ENCODE measurements at places on chromosomes 4 and X.

DNA sequence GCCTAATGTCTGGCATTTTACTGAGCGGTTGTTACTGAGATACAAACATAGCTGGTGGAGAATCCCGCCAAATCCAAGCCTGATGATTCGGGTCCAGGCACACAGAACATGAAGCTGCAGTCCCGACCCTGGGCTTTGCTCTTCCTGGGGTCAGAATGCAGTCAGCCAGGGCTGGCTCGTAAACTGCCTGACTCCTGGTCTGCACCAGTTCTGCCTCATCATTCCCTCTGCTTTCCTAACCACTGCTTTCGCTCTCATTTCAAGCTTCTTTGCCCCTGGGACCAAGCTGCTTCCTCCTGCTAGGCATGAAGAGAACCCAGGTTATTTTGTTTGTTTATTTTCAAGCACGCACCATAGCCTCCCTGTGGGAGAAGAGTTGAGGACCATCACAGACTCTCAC is 39.3 kb downstream of the GATB start:
- peaks cover 7% of the 10 kb centered on the region for H3K4me1 ChIP-seq
- no peak overlapping the region for H3K27ac ChIP-seq
- H3K27me3 ChIP-seq = no peaks in the 10 kb centered on the region
- H3K36me3 ChIP-seq = no peaks in the 10 kb centered on the region
- no peak for DNase-seq

- no peak overlapping the region for H3K4me3 ChIP-seq
- H3K4me1 ChIP-seq = no peaks in the 10 kb centered on the region
- DNase-seq = no peak
- no peaks in the 10 kb centered on the region for H3K27me3 ChIP-seq
- no peaks in the 10 kb centered on the region for H3K36me3 ChIP-seq
These were observed 1015.7 kb downstream of the DMD start for GRCh38 chrX:32195611-32196010.

DNA sequence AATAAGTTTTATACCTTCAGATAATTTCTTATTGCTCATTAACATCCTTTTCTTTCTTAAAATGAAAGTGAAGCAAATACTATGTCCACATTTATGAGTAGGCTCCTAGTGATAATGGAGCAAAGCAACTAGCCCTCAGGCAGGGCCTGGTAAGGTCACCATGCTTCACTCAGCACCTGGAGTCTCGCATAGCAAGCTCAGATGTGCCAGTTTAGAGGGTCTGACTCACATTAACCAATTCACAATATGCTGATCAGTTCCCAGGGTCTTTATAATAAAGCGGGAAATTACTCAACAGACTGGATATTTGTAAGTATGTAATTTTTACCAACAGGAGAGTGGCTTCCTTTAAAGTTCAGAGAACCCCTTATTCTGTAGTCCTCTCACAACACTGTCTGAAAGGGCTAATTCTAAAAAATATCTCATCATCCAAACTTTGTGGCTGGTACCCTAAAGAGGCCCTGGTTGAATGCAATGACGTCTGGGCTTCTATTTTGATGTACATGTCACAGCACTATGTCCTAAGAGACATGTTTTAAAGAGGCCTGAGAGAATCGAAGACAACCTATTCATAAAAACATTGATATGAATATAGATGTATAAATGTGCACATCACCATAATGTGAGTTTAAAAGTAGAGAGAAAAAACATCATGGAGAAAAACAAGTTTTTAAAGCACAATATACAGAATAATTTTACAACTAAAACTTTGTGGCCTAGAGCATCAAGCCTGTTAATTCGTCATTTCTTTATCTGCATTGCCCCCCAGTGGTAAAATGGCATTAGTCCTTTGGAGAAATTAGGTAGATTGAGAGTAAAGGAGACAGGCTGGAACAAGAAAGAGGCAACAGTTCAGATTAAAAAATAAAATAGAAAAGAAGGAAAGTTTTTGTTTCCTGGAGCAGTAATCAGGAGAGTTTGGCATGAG is 44.3 kb downstream of the IL21 start:
- no peak overlapping the region for H3K4me3 ChIP-seq
- H3K36me3 ChIP-seq = peaks cover 2% of the 10 kb centered on the region
- peaks cover 2% of the 10 kb centered on the region for H3K27me3 ChIP-seq
- H3K27ac ChIP-seq = no peak overlapping the region
- H3K4me1 ChIP-seq = peaks cover 27% of the 10 kb centered on the region
- DNase-seq = no peak

DNA sequence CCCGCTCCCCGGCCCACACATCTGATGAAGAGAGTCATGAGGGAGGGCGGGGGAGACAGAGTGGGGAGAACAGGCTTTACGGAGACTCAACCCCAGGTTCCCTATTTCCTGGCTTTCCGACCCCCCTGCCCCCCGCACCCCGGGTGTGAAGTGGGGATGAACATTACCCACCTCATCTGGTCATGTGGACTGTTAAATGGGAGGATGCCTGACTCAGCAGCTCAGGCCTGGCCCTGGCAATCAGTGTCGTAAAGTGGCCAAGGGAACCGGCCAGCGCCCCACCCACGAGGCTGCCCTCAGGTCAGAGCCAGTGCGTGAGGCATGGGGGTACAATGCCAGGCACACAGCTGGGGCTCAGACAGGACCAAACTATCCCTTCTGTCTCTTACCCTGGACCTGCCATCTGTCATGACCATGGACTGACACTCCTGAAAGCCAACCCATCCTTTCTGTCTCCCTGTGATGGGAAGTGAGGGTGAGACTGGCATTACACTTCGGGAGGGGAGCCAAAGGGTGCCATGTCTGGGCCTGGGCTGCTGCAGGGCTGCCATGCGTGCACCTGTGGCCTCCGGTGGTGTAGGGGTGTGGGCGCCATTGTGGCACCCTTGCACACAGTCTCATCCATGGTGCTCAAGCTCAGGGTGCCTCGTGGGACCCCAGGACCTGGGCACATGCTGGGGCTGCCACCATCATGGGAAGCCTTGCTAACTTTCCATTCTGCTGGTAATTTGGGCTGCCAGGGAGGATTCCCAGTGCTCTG is 106.1 kb upstream of the PSAPL1 start:
- DNase-seq = no peak
- no peak overlapping the region for H3K27ac ChIP-seq
- no peaks in the 10 kb centered on the region for H3K4me1 ChIP-seq
- no peak overlapping the region for H3K4me3 ChIP-seq

DNA sequence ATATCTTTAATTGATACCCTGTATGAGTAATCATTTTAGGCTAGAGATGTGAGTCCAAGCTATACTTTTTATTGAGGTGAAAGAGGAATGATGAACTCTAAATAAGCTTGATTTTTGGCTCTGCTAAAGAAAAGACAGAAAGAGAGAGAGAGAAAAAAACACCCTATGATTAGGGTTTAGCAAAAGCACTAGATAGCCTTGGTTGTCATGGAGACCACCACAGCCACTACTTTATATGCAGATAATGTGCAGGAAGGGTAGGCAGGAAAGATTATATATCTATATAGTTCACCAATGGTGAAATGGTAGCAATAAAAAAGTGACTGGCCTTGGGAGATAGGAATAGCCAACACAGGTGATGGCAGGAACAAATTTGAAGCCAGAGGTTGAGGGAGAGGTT is 69.9 kb upstream of the CAMK2D start:
- H3K4me3 ChIP-seq = no peak overlapping the region
- no peaks in the 10 kb centered on the region for H3K36me3 ChIP-seq
- H3K27ac ChIP-seq = no peak overlapping the region
- H3K4me1 ChIP-seq = peaks cover 3% of the 10 kb centered on the region
- no peaks in the 10 kb centered on the region for H3K27me3 ChIP-seq

DNA sequence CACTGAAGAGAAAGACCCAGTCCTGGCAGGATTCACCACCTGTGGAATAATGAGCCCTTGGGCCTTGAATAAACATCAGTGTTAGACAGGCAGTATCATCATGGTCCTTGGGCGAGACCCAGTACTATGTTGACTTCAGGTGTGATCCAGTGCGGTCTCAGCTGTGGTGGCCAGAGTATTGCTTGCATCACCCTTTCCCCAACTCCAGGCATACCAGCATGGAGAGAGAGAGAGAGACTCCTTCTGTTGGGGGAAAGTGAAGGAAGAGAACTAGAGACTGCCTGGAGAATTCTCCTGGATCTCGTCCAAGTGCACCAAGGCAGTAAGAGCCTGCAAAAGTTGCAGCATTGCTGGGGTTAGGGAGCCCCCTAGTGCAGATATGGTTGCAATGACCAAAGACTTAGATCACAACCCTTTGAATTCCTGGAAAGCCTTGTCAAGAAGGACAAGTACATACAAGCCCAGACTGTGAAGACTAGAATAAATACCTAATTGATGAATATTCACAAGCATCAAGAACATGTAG is 61.1 kb upstream of the VAMP7 start:
- no peak for DNase-seq
- H3K4me3 ChIP-seq = no peak overlapping the region
- H3K27ac ChIP-seq = no peak overlapping the region
- no peaks in the 10 kb centered on the region for H3K36me3 ChIP-seq

DNA sequence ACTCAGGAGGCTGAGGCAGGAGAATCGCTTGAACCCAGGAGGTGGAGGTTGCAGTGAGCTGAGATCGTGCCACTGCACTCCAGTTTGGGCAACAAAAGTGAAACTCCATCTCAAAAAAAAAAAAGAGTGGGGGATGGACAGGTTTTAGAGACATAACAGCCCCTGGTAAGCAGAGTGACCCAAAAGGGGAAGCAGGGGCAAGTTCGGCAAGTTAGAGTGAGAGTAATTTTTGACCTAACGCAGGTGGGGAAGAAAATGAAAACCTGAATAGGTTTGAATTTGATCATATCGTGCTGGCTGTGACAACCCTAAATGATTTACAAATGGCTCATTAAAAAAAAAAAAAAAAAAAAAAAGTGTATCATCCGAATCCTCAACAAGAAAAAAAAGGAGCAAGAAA is 25.7 kb upstream of the TMEM131L start:
- peaks cover 2% of the 10 kb centered on the region for H3K36me3 ChIP-seq
- peak overlapping the region; percentile 28 for H3K4me3 ChIP-seq
- H3K4me1 ChIP-seq = peaks cover 35% of the 10 kb centered on the region
- no peak overlapping the region for H3K27ac ChIP-seq

DNA sequence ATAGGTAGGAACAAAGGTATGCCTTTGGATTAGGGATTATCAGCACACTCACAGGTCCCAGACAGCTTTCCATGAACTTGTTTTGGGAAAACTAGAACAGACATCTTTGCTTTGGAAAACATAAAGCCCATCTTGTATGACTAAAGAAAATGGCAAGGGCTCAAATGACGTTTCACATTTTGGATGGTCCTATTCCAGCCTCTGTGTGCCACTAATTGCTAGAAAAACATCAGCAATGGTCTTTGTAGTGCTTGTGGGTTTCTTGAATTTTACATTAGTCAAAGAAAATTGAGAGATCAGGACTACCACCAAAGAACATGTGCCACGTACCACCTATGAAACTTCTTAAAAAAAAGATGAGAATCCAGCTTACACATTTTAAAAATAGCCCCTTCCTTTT is 111.4 kb downstream of the HDAC8 start:
- H3K27me3 ChIP-seq = no peaks in the 10 kb centered on the region
- no peak overlapping the region for H3K27ac ChIP-seq
- DNase-seq = no peak
- peaks cover 11% of the 10 kb centered on the region for H3K36me3 ChIP-seq

GRCh38 chrX:141258080-141258479 is 15.8 kb upstream of the SPANXC start:
- no peak for DNase-seq
- H3K4me3 ChIP-seq = no peak overlapping the region
- H3K4me1 ChIP-seq = no peaks in the 10 kb centered on the region
- H3K27me3 ChIP-seq = no peaks in the 10 kb centered on the region

DNA sequence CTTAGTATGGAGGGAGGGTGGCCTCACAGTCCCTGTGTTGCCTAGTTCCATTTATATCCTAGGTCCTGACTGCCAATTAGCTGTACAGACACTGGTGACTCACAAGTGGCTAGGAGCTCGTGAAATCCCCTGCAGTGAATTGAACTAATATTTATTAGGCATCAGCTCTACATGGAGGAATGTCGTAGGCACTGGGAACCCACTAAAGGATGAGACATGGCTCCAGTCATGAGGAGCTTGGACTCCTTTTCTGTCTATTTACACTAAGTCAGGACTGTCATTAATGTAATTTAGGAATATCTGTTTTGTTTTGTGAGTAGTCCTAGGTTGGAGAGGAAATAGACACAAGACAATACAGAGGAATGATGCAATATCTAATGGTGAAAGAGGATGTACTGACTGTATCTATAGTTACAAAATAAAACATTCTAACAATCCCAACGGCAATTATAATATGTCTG is 67.7 kb downstream of the MID1IP1 start:
- H3K4me1 ChIP-seq = no peaks in the 10 kb centered on the region
- no peak for DNase-seq
- no peak overlapping the region for H3K27ac ChIP-seq
- H3K4me3 ChIP-seq = no peak overlapping the region
- no peaks in the 10 kb centered on the region for H3K36me3 ChIP-seq

GRCh38 chrX:44167116-44167515 is 176.4 kb downstream of the EFHC2 start:
- no peak overlapping the region for H3K4me3 ChIP-seq
- no peaks in the 10 kb centered on the region for H3K4me1 ChIP-seq
- no peak for DNase-seq
- H3K27ac ChIP-seq = no peak overlapping the region
- H3K36me3 ChIP-seq = peaks cover 1% of the 10 kb centered on the region

GRCh38 chr4:113358784-113359183 is 309.3 kb downstream of the ANK2 start:
- peaks cover 21% of the 10 kb centered on the region for H3K4me1 ChIP-seq
- no peak overlapping the region for H3K4me3 ChIP-seq
- H3K27me3 ChIP-seq = peaks cover 13% of the 10 kb centered on the region
- H3K27ac ChIP-seq = no peak overlapping the region
- peaks cover 5% of the 10 kb centered on the region for H3K36me3 ChIP-seq

- peaks cover 7% of the 10 kb centered on the region for H3K4me1 ChIP-seq
- H3K4me3 ChIP-seq = no peak overlapping the region
- H3K27me3 ChIP-seq = peaks cover 3% of the 10 kb centered on the region
- H3K27ac ChIP-seq = no peak overlapping the region
- H3K36me3 ChIP-seq = peaks cover 17% of the 10 kb centered on the region
These were observed 32.7 kb downstream of the ELF2 start for GRCh38 chr4:139144161-139144859.

GRCh38 chrX:13939741-13940597 is 89.7 kb downstream of the GEMIN8 start:
- no peak for DNase-seq
- no peaks in the 10 kb centered on the region for H3K4me1 ChIP-seq
- no peak overlapping the region for H3K27ac ChIP-seq
- H3K4me3 ChIP-seq = no peak overlapping the region
- H3K27me3 ChIP-seq = peaks cover 31% of the 10 kb centered on the region
- H3K36me3 ChIP-seq = no peaks in the 10 kb centered on the region

DNA sequence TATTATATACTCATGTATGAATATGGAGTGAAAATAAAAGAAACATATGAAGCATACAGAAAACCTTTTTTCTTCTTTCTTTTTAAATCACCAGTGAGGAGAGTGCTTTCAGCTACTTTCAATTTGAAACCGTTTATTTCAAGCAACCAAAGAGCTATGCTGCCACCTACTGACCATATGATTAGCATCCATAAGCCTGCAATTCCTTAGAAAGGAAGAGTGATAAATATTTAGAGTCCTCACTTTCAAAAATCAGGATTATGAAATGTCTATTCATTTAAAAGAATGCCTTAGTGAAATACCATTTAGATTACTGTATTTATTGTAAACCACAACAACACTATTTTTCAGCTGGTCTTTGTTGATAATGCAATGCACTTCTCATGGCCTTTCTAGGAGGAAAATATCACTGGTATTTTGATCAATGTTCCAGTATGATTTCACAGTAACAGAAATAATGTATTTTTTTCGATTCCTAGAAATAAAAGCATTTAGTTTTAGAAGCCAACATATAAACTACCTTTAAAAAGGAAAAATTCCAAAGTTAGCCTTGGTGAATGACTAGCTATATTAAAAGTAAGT is 667.6 kb downstream of the PCDH18 start:
- DNase-seq = no peak
- no peaks in the 10 kb centered on the region for H3K36me3 ChIP-seq
- H3K27ac ChIP-seq = no peak overlapping the region
- no peak overlapping the region for H3K4me3 ChIP-seq

Data from activated naive CD8-positive, alpha-beta T cell treated with anti-CD3 and anti-CD28 coated beads, Interleukin-2, amount 10 ng/mL, durations not matched to agents 7 days and 5 days (primary cell).